Activated CD4-positive, alpha-beta T cell treated with anti-CD3 and anti-CD28 coated beads for 36 hours (primary cell): ENCODE measurements at places on chromosomes 2 and 18.
A peak's percentile ranks its signal among the peaks of the same experiment; 100 is the strongest.

DNA sequence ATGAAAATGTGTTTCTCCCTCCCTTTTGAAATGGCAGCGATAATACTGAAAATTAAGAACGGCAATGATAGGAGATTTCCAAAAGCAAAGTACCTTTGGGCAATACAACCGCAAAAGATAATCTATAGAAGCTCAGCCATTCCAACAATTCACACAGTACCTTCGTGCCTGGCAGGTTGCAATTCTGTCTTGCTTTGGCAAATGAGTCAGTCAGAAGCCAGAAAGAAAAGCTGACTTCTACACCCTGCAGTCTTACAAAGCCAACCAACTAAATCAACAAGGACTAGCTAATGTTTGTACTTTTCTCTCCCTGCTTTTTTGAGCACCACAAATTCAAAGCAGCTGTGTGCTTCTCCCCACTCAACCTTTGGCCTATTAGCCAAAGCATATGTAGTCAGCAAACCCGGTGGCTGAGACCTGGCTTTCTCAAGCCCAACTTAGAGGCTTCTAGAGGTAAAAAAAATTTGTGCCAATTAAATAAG lies 25.7 kb upstream of the ID2 start:
- DNase-seq = no peak

DNA sequence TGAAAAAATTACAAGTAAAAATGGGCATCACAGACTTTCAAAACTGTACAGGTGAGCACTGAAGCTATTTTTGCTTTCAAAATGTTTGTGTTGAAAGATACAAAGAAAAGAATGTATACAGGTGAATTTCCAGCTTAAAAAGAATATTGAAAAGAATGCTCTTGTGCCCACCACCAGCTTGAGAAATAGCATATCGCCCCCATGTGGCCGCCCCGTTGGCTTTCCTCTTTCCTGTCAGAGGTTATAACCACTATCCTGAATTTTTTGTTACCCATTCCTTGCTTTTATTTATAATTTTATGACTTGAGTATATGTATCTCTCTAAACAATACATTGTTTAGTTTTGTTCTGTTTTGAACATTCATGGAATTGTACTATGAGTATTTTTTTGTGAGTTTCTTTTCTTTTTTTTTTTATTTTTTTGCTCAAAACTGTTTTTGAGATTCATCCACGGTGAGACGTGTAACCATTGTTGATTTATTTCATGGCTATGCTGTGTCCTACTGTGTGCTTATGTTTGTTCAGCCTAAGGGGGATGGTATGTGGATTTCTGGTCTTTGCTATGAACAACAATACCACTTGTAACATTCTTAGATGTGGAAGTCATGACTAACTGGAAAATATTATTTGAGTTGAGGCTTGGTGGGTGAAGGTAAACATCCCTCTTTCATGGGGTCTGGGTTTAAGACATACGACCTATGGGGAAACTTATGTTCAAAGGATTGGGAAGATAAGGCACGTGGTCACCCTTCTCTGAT lies 11.6 kb downstream of the TRPM8 start:
- DNase-seq = peak; percentile 66

DNA sequence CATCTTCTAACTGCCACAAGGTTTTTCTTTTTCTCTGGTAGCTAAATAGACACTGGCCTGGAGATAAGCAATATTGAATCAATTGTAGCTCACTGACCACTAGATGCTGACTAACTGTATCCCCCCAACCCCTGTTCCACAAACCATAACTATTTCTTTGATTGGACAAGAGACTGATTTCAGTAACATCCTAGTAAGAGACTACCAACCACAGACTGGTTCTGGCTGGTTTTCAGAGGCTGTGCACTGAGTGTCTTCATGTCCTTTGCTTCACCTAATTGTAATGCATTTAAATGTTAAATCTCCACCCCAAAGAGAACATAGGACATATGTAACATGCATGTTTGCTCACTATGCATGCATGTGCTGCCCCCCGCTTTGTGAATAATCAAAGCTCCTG lies 3.2 kb upstream of the AAK1 start:
- DNase-seq = peak; percentile 39

- DNase-seq = no peak
Observed at GRCh38 chr2:10170256-10170655, 47.7 kb downstream of the RRM2 start.

GRCh38 chr2:177692042-177692782 lies 299.6 kb downstream of the AGPS start:
- DNase-seq = no peak

- DNase-seq = no peak
Observed at GRCh38 chr2:235458839-235459273, 35.0 kb upstream of the AGAP1 start.

- peak; percentile 37 for DNase-seq
Observed at GRCh38 chr2:144324446-144325045, 195.4 kb downstream of the ZEB2 start.

DNA sequence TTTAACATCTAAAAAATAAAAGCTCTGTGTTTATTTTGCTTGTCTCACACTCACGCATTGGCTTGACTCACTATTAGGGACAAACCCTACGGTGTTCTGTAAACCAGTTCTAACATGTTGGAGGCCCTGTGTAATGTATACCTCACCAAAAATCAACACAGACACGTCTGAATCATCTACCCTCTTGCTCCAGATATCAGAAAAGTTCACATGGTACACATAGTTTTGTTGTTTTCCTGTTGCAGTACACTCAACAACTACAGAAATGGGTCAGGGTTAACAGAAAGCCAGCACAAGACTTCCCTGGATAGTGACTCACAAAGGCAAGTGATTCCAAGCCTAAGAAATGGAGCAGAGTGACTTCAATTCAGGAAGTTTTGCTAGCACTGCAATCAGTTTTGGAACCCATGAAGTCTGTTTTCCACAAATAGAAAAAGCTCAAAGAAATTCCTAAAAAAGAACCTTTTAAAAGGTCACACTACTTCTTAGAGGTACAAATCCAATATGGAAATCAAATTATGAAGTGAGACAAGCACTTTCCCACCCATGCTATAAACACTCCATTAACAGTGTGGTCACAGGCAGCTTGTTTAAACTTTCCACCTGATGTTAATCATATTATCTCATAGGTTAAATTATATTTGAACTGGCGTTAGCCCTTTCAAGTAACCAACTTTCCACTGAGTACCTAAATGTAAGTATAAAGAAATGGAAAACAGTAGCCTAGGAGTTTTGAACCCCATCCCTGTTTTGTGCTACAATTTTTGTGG lies 87.4 kb downstream of the GAREM1 start:
- no peak for DNase-seq

GRCh38 chr18:62950246-62950645 lies 234.9 kb downstream of the PHLPP1 start:
- no peak for DNase-seq

DNA sequence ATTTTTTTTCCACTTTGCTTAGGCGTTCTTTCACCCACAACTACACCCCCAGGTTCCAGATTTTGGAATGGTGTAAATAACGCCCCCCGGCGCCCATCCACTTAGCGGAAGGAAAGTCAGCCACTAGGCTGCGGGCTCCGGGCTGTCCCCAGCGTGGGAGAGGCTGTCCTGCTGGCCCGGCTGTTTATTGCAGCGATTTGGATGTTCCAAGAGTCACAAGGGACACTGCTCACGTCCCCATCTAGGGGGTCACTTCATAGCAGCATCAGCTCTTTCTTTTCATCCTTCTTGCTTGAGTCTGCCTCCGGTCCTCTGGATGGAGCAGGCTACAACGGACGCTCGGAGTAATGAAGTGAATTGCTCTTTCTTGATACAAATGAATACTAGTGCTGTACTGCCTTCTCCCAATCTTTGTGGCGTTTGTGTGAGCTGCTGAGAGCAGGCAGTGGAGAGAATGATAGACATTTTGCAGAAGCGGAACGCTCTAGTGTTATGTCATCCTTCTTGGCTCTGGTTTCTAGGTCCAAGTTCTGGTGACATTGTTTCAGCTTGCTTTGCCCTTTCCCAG lies 50.7 kb upstream of the PAIP2B start:
- DNase-seq = peak; percentile 46

- DNase-seq = peak; percentile 36
Observed at GRCh38 chr2:27494944-27495554, at the start of gene FNDC4. TSS of gene FNDC4 (minus strand) at chr2:27495200. CDS start at chr2:27494679, 521 bp downstream.

DNA sequence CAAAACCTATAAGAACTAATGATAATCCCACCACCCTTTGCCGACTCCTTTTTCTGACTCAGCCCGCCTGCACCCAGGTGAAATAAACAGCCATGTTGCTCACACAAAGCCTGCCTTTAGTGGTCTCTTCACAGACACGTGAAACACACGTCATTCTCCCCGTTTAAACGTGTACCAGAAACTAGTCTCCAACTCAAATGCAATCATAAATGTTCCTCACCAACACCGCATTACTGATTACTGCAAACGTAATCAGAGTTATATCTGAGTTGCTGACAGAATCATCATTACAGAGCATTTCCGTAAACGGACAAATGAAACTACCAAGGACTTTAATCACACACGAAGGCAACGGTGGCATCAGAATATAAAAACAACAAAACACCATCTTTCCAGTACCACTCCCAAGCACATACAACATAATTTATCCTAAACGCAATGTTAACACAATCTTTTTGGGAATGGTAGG lies 1.9 kb downstream of the CLK1 start:
- DNase-seq = peak; percentile 83

- DNase-seq = peak; percentile 82
Observed at GRCh38 chr2:96138179-96139145, at the start of gene ASTL. TSS of gene ASTL (minus strand) at chr2:96138502. CDS start at chr2:96138436, 66 bp downstream.

DNA sequence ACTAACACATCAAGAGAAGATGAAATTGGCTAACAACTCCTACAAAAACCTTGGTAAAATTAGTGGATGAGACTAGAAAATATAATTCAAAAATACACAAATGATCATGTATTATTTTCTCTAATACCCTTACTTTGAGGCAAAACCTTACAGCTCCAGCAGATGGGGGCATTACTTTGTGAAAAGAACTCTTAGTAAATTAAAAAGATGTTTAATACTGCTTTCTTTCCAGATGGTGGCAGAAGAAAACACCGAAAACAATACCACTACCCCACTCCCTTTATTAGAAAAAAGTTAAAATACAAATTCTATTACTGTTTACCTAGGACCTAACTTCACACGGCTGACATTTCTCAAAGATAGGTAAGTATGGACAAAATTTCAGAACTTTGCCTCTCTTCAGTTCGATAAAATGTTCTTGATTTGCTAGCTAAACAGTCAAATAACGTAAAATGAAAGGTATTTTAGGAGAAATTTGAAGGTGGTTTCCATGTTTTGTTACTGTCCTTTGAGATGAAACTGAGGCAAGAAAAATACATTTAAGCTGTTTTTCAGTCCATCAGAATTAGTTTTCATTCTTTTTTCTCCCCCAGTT lies 30.6 kb downstream of the ORC4 start:
- DNase-seq = peak; percentile 15

DNA sequence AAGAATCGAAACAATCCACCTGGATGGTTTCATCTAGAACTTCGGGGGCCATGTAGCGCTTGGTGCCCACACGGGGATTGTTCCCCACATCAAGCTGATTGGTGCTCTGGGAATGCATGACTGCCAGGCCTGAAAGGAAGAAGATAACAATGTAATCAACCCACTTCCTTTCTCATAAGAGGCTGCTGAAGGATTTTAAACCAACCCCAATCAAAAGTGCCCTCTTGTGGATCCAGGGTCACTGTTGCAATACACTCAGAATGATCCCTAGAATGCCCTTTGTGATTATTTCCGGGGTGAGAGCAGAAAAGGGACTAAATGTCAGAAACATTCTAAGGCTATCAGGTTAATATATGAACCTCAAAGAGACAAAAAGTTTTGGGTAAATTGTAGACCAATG lies 115.2 kb downstream of the ACVR1 start:
- no peak for DNase-seq

- DNase-seq = peak; percentile 59
Observed at GRCh38 chr2:105072039-105072438, 34.2 kb downstream of the MRPS9 start.

- DNase-seq = no peak
Observed at GRCh38 chr2:125364984-125365265, 1291.0 kb upstream of the GYPC start.

GRCh38 chr2:38122344-38122743 lies 46.4 kb upstream of the CYP1B1 start:
- DNase-seq = no peak

DNA sequence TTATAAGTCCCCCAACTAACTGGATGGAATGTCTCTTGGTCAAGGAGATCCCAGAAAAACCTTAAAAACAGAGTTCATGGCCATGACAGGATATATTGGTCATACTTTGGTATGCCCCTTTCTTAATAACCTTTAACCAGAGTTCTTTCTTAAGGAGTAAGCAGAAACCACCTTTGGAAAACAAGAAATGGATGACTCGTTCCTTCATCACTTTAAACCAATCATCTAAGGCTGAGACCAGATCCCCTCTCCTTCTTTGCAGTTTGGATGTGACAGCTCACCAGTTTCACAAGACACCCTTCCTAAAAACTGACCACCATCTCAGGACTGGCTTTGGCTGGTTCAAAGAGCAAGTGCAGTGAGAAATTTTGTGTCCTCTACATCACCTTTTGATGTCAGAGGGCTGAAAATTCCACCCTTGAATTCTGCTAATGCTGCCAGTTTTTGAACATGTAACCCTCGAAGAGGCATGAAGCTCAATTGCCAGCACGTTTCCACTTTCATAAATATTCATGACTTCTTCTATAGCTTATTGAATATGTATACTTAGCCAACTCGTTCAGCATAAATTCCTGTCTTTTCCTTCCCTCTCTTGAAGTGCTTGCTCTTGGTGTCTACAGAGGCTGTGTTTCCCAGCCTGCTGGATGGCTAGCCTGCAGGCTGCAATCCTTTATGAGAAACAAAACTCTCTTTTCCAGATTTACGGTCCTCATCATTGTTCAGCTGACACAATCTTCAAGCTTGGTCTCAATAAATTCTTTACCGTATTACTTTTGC lies 1323.5 kb upstream of the TMEFF2 start:
- DNase-seq = no peak

GRCh38 chr2:44801841-44802776 lies 139.4 kb upstream of the SIX3 start:
- no peak for DNase-seq

GRCh38 chr18:44119607-44120006 lies 561.1 kb upstream of the SETBP1 start:
- no peak for DNase-seq

GRCh38 chr2:177211169-177211568 lies 1.4 kb upstream of the HNRNPA3 start:
- no peak for DNase-seq

DNA sequence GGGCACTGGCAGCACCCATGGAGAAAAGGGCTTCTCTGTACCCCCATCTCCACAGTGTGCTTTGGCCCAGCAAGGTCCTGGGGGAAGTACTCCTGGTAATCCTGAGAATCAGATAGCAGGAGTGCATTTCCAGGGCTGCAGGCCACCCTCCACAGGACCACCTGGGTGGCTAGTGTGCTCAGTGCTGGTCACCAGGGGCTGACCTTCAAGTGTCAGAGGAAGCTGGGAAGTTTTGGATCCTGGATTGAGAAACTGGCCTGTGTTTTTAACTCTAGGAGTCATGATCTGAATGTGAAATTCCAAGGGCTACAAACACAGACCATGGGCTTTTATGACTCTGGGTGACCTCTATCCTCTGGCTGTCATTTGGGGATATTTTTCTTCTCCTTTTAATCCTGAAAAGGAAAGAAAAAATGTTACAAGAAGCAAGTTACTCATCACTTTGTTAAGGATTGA lies 9.3 kb downstream of the RHOB start:
- DNase-seq = no peak
